D721Med (cell line): ENCODE measurements at places on chromosomes 6 and 20.

DNA sequence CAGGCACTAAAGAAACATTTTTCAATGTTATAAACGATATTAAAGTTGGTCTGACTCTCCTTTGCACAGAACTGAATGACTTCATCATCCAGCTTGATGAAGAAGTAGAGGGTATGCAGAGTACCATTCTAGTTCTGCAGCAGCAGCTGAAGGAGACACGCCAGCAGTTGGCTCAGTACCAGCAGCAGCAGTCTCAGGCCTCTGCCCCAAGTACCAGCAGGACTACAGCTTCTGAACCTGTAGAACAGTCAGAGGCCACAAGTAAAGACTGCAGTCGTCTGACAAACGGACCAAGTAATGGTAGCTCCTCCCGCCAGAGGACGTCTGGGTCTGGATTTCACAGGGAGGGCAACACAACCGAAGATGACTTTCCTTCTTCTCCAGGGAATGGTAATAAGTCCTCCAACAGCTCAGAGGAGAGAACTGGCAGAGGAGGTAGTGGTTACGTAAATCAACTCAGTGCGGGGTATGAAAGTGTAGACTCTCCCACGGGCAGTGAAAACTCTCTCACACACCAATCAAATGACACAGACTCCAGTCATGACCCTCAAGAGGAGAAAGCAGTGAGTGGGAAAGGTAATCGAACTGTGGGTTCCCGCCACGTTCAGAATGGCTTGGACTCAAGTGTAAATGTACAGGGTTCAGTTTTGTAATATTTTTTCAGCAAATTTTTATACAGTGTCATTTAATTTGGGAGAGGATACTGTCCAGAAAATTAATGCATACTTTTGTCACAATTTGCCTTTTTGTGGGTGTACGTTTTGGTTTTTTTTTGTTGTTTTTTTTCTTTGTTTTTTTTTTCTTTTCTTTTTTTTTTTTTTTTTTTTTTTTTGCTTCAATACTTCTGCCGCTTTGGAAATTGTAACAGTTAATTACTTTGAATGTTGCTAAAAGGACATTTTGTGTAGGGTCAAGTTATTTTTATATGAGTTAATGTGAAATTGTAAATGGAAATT, 6.6 kb upstream of the ACAT2 start:
- DNase-seq = no peak

DNA sequence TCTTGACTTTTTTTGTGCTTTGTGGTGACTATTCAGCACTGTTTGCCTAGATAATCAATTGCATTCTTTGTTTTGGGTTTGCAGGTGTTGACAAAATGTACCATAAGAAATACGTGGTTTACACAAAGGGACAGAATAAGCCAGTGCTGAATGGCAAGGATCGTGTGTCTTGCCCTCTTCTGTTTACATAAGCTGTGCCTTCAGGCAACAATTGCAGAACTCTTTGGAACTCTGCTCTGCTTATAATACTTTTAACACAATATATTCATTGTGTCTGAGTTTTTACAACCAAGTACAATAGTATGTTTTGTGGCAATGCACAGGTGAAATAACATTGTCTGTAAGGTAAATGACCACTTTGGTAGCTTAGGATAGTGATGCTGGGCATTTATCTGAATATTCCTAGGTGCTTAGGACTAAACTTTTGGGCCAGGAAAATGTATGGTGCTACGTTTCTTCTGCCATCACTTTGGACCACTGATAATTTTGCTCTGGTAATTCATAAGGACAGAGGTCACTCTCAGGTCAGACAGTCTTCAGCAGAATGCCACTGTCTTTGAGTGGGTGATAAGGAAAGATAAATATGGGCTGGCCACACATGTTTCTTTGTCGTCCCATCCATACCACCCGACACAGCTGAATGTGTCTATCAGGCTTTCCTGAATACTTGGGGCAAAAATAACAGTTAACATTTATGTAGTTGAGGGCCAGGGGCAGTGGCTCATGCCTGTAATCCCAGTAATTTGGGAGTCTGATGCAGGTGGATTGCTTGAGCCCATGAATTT, 344.6 kb upstream of the IMPG1 start:
- DNase-seq = no peak

DNA sequence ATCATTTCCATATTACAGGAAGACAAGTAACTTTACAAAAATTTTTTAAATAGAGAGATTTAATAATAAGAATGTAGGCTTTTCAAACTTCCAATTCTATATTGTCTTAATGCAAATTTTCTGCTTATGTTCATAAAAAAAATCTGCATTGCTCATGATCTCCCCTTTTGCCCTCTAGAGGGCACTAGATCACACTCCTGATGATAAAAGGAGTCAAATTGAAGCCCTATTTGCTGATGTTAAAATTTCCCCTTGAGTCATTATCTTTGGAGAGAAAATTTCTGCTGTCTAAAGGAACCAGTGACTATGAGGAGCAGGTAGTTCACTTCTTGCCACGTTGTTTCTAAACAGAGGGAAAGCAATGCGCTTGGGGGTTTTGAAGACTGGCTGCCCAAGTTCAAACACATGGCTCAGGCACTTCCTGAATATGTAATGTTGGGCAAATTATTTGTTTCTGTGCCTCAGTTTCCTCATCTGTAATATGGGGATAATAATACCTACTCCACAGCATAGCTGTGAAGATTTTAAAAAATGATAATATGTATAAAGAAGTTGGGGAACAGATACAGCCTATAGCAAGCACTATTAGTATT, 874.2 kb downstream of the TFAP2A start:
- no peak for DNase-seq

DNA sequence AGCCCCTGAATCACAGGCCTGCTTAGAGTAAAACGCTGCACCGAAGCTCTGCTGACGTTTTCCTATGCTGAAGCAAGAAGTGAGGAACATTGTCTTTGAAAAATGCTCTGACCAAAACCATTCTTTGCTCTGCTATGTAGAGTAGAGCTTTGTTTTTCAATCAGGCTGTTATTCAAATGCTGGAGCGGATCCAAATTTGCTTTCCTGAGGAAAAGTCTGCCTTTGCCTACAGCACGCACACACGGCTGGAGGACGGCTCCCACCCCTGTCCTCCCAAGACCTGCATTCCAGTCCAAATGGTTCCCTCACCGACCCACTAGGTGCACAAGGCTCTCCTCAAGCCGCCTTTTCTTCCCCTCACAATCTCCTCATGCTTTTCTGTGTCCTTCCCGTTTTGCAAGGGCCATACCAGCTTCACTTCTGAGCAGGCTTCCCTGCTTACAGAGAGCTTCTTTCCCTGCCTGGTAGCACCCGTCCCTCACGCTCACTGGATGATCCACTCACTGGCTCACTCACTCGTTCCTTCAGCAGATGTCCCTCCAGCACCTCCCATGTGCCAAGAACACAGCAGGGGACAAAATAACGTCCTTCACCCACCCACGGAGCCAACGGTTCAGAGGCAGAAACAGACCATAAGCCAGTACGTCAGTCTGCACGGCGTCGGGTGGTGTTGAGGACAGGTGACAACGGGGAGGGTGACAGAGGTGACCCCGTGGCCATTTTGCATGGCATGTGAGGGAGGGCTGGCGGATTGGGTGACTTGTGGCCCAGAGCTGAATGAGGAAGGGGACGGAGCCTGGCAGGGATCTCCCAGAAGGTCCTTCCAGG, 137.9 kb upstream of the NEDD9 start:
- DNase-seq = no peak

DNA sequence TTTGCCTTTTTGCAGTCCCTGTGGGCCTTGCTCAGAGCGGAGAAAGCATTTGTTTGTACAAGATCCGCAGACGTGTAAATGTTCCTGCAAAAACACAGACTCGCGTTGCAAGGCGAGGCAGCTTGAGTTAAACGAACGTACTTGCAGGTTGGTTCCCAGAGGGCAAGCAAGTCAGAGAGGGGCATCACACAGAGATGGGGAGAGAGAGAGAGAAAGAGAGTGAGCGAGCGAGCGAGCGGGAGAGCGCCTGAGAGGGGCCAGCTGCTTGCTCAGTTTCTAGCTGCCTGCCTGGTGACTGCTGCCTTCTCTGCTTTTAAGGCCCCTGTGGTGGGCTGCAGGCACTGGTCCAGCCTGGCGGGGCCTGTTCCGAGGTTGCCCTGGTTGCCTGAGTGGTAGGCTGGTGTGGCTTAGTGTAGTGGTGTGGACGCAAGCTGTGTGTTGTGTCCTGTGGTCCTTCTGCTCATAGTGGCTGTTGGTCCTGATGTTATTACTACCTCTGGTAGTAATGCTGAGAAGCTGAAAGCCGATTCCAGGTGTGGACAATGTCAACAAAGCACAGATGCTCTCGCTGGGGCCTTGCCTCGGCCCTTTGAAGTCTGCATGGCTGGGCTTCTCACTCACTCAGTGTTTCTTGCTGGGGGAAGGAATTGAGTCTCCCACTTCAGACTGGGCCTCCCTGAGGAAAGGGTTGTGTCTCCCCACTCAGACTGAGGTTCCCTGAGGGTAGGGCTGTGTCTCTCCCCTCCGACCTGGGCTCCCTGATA, 12.1 kb downstream of the VEGFA start:
- no peak for DNase-seq

DNA sequence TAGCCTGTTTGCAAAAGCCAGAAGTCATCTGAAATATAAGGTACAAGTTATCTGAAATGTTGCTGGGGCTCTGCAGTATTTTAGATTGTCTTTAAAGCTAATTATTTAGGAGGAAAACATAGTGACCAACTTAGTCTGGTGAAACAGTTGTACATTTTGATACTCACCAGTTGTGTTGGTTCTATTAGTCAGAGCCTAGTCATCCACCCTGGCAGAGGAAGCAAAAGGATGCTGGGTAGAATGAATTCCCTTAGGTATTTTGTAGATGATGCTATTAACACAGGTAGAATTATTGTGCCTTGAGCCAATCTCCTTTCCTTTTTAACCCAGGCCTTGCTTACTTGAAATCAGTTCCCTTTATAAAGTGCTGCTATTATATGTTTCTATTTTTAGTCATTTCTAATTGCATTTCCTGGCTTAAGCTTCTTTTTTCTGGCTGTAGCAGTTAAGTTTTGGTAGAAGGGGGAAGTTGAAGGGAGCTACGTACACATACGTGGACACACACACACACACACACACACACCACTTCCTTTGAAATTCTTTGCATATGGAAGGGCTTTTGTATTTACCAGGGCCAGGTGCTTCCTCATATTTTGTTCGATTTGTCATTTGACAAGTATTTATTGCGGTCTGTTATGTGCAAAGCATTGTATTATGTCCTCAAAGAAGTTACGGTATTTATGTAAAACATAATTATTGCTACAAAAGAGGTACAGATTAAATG, 82.4 kb downstream of the RTN4IP1 start:
- DNase-seq = no peak

DNA sequence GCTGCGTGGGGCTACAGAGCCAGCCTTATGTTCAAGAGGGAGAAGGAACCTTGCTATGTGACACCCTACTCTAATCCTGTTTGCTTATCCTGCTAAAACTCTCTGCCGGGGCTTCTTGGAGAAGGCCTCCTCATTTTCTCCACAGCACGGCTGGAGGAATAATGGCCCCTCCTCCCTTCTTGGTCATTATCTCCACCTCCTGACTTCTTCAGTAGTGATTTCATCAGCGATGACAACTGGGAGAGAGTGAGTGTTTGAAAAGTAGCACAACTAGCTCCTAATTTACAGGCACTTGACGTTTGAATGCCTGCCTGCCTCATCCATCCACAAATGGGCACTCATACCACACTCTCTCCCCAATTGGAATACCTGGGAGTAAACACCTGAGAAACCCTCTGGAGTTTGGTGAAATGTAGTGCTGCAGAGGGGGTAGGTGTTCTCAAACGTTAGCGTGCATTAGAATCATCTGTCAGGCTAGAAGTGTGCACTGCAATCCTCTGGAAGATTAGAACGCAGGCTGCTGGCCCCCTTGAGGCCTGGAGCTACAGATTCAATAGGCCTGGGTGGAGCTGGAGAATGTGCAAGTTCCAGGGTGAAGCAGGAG, 148.5 kb downstream of the FOXC1 start:
- DNase-seq = no peak

DNA sequence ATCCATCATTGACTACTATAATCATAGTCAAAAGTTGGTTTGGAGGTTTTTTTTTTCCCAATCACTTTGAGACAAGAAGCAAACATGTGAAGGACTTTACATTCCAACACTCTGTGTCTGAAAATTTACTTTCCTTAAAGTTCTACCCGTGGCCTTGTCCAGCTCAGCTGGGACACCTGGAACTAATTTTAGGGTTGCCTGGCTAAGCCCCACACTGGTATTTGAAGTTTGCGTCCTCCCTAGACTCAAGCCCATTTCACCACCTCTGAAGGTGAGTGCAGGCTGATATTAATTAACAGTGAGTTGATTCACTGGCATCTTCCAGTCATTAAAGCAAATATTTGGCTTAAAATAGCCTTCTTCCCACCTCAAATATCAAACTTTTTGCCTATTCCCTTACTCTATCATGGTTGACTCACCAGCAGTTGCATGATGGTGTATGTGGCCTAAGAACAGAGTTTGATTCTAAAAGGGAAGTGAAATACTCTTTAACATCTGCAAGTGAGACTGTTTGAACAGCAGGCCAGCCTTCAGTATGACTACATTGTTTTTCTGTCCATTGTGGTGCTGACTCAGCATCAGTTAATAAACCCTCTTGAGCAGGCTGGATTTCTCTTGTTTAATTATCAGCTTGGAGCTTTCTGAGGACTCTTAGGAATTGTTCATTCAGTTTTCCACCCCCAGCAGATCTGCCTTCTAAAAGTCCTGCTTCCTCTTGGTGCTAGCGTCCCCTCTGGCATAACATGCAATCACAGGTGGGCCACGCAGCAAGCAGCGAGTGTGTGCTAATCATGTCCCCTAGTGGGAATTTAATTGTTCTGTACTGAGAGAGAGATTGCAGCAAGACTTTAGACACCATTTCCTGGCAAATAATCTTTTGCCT, 1.8 kb upstream of the PRDM1 start:
- DNase-seq = peak; percentile 29

DNA sequence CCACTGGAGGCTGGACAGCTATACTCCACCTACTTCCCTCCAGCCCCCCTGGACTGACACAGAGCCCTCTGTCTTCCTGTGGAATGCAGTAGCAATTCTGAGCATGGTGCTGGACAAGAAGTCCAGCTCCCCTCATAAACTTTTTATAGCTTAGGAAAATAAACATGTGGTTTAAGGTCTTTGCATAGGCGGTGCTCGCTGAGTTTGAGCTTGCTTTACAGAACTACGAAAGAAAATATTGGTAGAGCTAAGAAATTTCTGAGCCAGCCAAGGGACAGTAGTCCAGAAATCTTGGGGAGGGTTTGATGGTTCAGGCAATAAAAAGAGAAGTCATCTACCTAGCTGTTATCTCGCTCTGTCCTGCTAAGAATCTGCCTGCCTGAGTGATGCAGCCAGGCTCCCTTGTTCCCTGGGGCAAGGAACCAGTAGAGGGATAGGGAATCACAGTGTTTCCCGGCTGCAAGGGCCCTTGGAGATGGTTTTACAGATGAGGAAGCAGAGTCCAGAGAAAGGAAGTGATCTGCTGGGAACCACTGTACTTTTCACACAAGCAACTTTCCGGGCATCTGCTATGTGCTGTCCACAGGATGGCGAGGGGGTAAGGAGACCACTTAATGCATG, 343.4 kb downstream of the CDC5L start:
- DNase-seq = no peak

- no peak for DNase-seq
Observed at GRCh38 chr6:118280210-118280609, 267.9 kb upstream of the PLN start.
